Ovary (tissue), 10 donors: ENCODE measurements at places on chromosomes 7 and 10. TPM values are rescaled to one million over a fixed set of nuclear protein-coding genes. Genes with fewer than 3 reads are reported as not detected.

- no peak for DNase-seq
Measured at GRCh38 chr7:141356161-141356560, 195.0 kb upstream of the AGK start.

The SPAG6 gene
- not detected for total RNA-seq

GRCh38 chr7:2478399-2478785, 2.2 kb upstream of the GRIFIN start:
- no peak for DNase-seq

GRCh38 chr10:36188080-36188453, 546.0 kb upstream of the FZD8 start:
- DNase-seq = no peak

GRCh38 chr7:98651760-98652159, 34.7 kb downstream of the NPTX2 start:
- DNase-seq = no peak

The ZNF736 gene
- total RNA-seq = 21.0 TPM

DNA sequence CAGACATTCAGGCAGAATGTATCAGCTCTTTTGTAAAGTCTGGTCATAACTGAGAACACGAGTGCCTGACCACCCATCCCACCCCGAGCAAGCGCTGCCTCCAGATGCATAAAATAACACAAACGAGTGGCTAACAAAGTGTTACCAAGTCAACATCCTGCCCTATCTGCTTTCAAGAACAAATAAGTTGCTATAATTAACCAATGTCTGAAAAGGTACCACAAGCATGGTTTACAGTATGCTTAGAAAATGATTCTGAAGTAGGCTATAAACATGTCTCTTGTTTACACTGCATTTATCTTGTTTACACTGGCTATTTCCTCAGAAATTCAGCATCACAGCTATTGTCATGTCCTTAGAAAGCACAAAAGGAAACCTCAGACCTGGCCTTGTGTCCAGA, 49.5 kb downstream of the PIK3AP1 start:
- no peak for DNase-seq

DNA sequence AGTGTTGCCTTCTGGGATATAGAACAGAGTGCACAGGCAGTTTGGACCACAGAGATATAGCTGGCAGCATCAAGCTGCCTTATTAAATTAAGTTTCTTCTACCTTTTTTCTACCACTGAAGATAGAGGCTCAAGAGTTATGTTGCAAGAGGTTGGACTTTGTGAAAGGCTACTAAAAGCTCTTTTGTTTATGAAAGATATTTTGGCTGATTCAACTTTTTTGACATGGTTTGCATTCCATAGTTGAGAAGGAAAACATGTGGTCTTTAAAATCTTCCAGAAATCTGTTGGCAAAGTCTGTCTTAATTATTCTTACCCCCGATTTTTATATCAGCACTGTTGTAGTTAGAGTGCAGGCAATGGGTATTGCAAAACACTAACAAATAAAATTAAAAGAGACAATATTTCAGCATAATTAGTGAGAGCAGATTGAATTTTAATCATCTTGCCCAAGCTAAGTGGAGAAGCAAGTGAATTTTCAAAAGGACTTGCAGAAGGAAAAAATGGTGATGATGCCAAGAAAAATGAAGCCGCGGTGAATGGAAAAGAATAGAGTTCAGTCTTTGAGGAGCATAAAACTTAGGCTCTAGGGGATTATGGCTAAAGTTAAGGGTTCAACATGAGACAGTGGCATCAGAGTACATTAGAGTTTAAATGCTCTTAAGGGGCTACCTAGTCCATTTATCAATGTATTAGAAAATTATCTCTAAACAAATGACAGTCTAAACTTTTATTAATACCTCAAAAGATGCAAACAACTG, 450.9 kb upstream of the CNTNAP2 start:
- no peak for DNase-seq

The TRA2A gene
- 54.1 TPM for total RNA-seq

The ATG9B gene
- total RNA-seq = 0.40 TPM
